NCI-H1092 treated with DMSO at 0.1 percent for 48 hours (cell line): ENCODE measurements at places on chromosomes 7 and 10.
A peak's percentile ranks its signal among the peaks of the same experiment; 100 is the strongest.

- DNase-seq: no peak
These were observed 96.6 kb downstream of the ANKRD30A start for GRCh38 chr10:37222046-37222445.

- no peak for DNase-seq
These were observed 148.6 kb upstream of the FAM3C start for GRCh38 chr7:121544726-121545125.

DNA sequence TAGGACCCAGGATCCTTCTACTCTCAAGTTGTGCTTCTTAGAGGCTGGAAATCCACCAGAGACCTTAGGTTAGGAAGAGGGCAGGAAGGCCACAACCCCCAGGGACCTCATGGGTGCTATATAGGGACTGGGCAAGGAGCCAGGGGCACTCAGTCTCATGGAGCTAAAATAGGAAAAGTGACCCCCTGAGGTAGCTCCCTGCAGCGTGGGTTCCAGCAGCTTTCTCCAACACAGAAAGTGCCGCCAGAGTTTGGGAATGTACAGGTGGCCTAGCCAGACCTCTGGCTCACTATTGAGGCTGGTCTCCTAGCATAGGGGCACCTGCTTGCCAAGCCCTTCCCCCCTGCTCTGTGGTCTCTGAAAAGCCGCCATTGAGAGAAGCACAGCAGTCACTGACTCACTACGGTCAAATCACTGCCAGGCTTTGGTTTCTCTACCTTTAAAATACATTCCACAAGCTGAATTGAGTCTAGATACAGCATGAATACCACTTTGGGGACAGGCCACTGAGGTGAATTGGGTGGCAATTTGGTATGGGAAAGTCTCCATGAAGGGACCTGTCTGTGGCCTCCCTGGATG is 333.2 kb upstream of the PODXL start:
- peak; percentile 22 for DNase-seq

DNA sequence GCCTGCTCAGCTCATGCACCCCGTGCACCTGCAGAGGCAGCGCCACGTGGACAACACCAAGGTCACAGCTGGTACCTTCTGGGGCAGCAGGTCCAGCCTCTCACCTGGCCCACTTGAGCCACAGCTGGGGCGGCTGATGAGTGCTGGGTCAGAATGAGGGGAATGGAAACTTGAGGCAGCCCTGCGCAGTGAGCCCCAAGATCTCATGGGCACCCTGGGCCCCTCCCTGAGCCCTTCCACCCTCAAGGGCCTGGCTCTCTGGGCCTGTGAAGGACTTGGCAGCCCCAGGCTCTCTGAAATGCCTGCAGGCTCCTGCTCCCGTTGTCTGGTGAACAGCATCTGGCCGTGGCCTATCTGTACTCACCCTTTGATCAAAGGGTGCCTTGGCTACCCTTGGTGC is 112.7 kb downstream of the TCERG1L start:
- no peak for DNase-seq

GRCh38 chr10:119642556-119643111 is 8.5 kb upstream of the BAG3 start:
- no peak for DNase-seq

DNA sequence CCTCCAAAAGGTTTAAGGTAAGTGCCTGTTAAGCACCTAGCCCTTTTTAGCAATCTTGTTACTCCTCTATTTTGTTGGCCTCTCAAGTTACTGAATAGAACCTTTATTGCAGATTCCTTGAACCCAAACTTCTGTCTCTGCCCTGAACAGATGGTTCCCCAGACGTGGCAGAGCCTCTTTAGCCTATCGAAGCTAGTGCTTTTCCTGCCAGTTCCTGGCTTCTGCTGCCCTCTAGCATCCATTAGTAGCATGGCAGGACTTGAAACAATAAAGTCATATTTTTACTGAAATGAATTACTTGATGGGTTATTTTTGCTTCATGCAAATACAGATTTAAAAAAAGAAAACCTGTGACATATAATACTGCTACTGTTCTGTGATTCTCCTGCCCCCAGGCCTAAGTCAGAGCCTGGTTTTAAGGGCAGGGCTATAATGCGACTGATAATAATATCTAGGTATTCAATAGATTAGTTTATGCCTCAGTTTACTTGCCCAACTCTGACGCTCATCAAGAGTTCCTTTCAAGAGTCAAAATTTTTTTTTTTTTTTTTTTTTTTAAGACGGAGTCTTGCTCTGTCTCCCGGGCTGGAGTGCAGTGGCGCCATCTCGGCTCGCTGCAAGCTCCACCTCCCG is 84.3 kb upstream of the PHF14 start:
- peak; percentile 77 for DNase-seq

DNA sequence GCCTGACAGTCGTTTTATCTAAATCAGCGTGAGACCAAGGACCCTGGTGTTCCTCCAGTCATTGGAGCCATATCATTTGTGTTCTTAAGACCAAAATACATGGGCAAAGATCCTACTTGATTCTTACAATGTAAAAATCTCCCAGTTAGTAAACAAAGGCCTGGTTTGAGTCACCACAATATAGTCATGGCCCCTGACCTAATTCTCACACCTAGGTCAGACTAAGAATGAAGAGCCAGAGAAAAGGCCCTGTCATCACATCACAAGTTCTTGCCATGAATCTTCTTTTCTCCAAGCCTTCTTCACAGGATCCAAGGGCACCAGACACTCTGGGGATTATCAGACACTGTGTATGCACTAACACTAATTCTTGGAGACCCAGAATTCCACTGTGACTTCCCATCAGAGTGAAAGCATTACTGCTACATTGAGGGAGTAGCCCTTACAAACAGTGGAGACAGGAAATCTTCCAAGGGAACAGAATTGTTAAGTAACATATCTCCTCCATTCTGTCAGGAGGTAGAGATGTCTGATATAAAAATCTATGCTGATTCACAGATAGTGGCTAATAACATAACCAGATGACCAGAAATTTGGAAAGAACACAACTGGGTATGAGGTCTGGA is 7.6 kb upstream of the ERVW-1 start:
- DNase-seq: no peak

- DNase-seq: no peak
These were observed 180.5 kb upstream of the CCDC6 start for GRCh38 chr10:60086862-60087261.

DNA sequence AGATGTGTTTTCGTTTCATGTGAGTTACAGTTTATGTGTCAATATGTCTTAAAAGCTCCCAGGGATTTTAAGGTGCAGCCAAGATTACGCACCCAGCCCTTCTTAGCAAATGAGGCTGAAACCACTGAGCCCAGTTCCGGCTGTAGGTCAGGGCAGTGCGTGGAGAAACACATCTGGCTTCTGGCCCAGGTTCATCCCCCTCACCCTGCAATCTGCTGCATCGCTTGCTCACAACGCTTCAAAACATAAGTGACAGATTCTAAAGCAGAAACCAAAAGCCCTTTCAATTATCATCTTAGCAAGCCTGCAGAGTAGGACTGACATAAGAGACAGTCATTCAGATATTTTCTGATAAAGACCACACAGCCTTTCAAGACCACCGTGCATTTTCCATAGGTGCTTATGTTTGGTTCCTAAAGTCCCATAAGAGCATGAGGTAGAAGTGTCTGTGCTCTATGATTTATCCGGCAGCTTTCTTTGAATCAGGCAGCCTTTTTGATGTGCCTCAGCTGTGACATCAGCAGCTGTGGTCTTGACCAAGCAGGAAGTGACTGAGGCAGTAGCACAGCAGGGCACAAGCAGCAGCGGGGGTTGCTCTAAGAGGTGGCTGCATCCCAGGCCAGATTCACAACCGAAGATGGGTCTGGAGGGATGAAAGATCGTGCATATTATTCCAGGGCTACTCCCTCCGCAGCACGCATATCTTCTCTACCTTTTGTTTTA is 72.1 kb upstream of the LYZL2 start:
- DNase-seq: no peak

DNA sequence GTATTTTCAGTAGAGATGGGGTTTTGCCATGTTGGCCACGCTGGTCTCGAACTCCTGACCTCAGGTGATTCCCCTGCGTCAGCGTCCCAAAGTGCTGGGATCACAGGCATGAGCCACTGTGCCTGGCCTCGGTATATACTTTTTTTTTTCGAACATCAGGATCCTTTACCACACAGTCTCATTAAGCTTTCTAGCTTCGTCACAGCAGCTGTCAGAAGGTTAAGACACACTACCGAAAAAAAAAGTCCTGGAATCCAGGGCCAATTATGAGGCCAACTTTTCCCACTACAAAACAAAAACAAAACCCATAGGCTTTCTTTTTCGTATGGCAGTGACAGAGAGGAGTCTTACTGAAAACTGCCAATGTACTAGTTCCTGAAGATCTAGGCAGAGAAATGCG is 30.7 kb downstream of the ZC3HC1 start:
- DNase-seq: no peak

DNA sequence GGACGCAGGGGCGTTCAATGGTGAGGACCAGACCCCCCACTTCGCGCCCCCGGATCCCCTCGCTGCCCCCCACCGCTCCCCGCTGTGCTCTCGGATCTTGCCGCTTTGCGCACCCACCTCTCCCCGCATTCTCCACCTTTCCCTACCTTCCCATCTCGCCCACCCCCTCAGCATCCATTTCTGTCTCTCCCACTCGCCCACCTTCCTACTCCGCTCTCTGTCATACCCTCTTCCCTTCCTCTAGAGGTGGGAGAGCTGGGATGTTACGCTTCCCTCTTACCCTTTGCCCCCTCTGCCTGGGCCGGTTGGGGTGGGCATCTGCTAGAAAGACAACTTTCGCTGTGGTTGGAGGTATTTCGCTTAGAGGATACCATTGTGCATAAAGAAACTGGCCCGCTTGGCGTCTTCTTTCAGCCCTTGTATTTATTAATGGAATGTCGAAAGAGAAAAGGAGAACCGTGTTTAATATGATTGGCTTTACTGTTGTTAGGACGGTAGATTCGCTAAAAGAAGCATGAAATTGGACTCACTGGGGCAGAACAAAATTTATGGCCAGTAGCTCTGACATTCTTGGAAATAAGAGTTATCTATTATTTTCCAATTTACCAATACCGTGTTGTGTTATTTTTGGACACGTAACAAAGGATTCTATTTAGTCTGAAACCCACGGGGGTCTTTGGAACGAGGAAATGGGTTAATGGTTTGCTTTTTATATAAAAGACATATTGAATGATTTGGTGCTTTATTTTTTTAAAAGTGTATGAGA is 873 bp downstream of the PRKAR2B start:
- peak; percentile 60 for DNase-seq

GRCh38 chr10:50927522-50928189 is 42.2 kb upstream of the A1CF start:
- DNase-seq: no peak

DNA sequence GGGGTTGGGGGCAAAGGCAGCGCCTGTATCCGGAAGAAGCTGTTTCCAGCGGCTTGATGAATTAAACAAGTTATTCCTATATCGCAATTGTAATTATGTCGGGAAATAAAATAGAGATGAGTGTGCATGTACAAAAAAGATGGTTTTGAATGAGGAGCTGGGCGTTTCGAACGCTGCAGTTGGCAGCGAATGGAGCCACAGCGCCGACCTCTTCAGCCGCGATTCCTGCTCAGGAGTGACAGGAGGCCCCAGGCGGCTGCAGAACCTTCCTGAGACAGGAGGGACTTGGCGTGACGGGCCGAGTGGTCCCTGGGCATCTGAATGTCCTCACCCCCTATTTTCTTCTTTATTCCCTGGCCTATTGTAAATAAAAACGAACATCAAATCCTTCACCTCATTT is 184.9 kb downstream of the DNAJB6 start:
- DNase-seq: no peak

- DNase-seq: no peak
These were observed 3.1 kb downstream of the SAR1A start for GRCh38 chr10:70167246-70167645.

DNA sequence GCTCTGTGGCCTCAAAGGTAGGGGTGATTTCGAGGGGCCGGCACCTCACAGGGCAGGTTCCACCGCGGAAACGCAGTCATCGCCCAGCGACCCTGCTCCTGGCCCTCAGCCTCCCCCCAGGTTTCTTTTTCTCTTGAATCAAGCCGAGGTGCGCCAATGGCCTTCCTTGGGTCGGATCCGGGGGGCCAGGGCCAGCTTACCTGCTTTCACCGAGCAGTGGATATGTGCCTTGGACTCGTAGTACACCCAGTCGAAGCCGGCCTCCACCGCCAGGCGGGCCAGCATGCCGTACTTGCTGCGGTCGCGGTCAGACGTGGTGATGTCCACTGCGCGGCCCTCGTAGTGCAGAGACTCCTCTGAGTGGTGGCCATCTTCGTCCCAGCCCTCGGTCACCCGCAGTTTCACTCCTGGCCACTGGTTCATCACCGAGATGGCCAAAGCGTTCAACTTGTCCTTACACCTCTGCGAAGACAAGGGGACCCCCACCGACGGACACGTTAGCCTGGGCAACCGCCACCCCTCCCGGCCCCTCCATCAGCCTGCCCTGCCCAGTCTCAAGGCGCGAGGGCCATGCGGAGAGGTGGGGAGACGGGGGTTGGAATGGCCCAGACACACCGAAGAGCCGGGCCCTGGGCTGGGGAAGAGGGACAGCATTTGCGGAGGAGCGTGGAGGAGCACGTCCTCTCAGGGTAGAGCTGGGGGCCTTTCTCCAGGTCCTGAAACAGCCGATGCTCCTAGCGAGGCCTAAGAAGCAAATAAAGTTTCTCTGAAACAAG is 6.0 kb downstream of the SHH start:
- DNase-seq: no peak

- DNase-seq: no peak
These were observed 115.4 kb downstream of the ARID5B start for GRCh38 chr10:62016623-62017490.

GRCh38 chr10:62017491-62017870 is 116.0 kb downstream of the ARID5B start:
- no peak for DNase-seq

- no peak for DNase-seq
These were observed 156.7 kb downstream of the PRKG1 start for GRCh38 chr10:51230887-51231585.

DNA sequence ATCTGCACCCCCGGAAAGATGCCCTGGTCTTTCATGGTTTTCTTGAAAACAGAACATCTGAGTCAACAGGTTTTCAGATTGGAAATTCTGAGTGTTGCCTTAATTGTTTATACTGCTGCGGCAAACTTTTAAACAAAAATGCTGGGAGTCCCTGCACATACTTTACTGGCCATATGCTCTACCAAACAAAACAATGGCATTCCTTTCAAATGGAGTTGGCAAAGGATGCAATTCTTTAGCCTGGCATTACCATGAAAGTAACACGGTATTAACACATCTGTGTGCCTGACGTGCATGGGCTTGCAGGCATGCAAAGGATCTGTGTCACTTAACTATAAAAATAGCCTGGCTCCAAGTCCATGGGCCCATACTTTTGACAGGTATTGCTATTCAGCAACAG is 4.2 kb downstream of the INHBA start:
- DNase-seq: no peak

DNA sequence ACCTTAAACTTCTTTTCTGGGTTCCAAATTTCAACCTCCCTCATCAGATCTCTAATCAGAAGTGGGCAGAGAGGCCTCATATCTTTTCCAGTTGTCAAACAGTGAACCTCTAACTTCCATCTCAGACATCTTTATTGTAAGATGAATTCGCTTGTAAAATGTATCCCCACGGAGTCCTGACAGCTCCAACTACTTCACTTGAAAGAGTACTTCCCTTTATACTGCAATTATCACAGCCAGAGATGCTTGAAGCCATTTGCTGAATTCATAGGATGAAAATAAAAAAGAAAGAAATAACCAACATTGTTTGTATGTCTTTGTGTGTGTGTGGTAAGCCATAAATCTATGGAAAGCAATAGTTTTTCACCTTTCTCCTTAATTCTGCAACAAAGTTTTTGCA is 175.2 kb downstream of the GRM3 start:
- no peak for DNase-seq
